Bone marrow (tissue), 2 donors: ENCODE measurements at places on chromosomes 13 and 19.

GRCh38 chr13:62046512-62046911 lies 630.9 kb upstream of the PCDH20 start:
- no peak for DNase-seq

GRCh38 chr13:87754097-87754496 lies 82.9 kb downstream of the SLITRK5 start:
- DNase-seq: no peak

DNA sequence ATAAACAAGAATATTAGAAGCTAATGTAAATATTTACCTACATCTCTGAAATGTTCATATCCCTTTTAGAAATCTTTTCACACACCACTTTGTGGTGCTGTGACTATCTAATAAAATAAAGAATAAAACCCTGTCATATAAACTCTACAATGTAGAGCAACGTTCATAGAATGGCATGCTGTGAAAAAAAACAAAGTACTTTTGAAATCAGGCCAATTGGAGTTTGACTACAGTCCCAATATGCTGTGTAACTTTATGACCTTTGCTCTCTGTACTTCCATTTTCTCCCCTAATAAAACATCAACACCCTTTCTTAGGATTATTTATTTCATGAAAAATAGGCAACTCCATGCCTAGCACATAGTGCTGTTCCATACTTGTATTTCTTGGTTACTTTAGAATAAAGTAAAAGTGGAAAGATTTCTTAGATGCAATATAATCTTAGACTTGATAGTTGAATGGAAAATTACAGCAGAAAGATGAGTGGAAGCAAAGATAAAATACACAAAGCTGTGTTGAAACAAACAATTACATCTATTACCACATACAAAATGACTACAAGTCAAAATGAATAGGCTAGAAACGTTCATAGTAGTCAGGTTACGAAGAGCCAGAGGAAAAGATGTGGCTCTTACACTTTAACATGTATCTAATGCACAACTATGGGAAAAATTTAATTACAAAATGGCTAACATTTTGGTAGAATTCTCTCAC lies 613.2 kb upstream of the SLITRK5 start:
- no peak for DNase-seq

DNA sequence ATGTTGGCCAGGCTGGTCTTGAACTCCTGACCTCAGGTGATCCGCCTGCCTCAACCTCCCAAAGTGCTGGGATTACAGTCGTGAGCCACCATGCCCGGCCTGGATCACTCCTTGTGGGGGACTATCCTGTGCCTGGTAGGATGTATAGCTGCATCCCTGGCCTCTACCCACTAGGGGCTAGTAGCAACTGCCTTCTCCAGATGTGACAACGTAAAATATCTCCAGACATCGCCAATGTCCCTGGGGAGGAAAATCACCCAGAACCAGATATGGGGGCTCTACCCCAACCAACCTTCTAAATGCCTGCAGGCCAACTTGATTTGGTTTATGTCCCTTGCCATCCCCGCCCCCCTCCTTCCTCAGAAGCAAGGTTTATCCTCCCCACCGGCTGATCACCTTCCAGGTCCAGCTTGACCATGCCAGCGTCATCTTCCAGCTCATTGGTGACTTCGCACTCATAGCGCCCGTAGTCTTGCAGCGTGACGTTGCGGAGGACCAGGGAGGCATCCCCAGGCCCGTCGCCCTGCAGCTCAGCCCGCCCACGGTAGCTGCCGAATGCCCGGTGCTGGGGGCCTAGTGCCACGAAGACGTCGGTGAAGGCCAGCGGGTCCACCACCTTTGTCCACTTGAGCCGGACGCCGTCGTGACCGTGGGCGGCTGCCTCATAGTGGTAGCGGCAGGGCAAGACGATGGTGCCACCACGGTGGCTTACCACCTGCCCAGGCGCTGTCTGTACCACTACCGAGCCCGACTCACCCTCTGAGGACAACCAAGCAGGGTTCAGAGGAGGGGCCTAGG lies 12.5 kb downstream of the TM6SF2 start:
- DNase-seq: no peak

GRCh38 chr19:47378246-47378645 lies 29.1 kb downstream of the DHX34 start:
- DNase-seq: no peak
